ENCODE measurements at places on chromosomes 1 and 21.
A peak's percentile ranks its signal among the peaks of the same experiment; 100 is the strongest.

DNA sequence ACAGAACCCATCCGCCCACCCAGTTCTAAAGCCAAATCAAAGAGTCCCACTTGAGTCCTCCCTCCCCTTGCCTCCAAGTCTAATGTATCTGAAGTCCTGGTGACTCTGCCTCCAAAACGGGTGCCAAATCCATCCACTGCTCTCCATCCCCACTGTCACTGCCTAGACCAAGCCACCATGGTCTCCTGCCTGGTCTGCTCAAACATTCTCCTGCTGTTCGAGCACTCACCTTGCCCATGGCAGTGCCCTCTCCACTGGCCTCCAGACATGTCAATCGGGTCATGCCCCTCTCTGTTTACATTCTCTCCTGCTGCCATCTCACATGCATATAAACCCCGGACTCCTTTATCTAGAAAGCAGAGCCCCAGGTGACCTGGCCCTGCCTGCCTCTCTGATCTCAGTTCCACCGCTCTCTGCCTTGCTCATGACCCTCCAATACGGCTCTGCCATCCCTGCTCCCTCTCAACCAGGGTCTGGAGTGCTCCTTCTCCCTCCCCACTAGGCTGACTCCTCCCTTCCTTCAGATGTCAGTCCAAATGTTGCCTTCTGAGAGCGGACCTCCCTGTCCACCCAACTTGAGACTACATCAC is 32.1 kb upstream of the MX1 start:
- no peak for DNase-seq

DNA sequence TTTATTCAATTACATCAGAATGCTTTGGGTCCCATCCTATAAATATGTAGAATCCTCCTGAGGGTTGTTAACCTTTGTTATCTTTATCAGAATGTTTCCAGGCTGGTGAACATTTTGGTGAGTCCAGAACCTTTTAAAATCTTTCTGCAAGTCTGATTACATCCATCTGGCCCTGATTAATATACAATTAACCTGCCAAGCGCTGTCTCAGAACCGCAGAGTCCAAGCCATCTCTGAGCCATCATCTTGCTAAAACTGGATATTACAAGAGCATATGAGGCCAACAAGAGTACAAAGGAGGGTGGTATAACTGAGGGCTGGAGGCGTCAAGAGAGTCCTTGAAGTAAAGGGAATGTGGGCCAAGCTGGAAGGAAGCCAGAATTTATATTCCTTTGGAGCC is 88.6 kb upstream of the ZC3H11B start:
- DNase-seq, result no peak

GRCh38 chr1:103273106-103273505 is 164.8 kb upstream of the COL11A1 start:
- DNase-seq, result no peak

DNA sequence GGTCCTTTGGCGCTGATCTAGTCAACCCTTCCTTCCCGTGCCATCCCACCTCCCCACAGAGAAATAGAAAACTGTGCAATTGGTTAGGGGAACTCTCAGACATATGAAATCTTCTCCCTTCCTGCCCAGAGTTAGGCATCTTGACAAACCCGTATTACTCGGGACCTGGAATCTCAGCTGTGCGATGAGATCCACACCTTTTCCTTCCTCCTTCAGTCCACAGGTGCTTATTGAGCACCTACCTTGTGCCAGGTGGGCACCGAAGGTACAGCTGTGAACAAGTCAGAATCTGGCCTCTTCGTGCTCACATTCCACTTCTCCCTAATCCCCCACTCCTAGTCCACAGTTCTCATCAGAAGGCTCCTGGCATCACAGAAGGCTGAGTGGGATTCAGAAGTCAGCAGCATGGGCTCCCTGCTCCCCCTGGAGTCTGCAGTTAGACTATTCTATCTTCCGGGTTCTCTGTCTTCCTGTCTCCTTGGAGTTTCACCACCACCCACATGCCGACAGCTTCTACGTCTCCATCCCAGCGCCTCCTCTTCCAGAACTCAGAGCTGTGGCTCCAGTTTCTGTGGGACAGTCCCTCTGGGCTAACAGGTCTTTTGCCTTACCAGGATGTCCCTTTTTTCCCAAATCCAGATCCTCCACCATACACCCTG is 23.0 kb downstream of the KNCN start:
- DNase-seq, result no peak

GRCh38 chr1:152458384-152459185 is 44.5 kb upstream of the CRNN start:
- DNase-seq, result peak; percentile 49

DNA sequence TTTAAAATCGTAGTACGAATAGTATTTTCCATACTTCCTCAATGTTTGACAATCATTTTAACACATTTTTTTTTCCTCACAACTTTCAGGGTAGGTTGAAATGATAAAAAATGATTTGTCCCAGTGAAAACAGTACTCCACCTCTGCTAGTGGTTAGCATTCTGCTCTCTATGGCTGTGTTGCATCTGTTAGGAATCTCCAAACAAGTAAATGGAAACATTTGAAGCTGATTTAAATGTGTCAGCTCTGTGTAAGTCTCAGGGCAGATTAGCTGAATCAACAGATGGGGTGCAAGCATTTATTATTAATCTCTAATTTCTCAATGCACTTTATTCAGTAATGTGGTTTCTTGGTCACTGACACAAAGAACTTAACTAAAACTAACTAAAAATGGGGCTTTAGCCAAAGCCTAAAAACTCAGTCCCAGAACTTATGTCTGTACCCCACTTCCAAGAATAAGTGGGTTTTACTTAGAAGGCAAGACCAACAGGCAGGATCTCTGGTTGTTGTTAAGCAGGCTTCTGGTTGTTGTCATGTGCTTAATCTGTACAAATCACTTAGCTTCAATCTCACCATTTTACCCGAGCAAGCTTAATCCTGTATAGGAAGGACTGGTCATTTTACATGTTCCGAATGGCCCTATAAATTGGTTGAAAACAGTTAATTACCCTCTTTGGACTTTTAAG is 67.8 kb downstream of the PRRX1 start:
- DNase-seq, result no peak

- DNase-seq, result no peak
Measured at GRCh38 chr1:82515650-82516049, 714.9 kb downstream of the ADGRL2 start.

DNA sequence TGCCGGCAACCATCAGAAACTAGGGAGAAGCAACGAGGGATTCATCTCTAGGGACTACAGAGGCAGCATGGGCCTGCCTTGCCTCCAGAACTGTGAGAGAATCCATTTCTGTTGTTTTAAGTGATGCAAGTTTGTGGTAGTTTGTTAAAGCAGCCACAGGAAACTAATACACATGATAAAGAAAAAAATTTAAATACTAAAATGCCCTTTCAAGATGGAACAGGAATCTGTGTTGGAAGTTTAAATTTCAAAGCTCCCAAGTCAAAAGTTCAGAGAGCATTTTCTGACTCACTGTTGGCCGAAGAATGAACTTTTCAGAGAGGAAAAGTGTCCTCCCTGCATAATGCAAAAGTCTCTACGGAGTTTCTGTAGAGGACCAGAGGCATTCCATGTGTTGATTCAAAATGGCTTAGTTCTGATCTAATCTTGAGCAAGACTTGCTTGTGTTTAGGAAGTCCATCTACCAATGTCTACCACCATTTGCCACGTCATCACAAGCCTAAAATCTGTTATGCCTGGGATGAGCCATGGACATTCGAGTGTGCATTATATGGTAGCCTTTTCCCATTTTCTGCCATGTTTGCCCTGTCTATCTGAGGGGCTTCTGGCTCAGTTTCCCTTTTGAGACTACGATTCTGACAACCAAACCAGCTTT is 22.4 kb upstream of the ARHGAP29 start:
- no peak for DNase-seq

GRCh38 chr1:244863491-244864252 is 671 bp downstream of the HNRNPU start:
- no peak for DNase-seq

DNA sequence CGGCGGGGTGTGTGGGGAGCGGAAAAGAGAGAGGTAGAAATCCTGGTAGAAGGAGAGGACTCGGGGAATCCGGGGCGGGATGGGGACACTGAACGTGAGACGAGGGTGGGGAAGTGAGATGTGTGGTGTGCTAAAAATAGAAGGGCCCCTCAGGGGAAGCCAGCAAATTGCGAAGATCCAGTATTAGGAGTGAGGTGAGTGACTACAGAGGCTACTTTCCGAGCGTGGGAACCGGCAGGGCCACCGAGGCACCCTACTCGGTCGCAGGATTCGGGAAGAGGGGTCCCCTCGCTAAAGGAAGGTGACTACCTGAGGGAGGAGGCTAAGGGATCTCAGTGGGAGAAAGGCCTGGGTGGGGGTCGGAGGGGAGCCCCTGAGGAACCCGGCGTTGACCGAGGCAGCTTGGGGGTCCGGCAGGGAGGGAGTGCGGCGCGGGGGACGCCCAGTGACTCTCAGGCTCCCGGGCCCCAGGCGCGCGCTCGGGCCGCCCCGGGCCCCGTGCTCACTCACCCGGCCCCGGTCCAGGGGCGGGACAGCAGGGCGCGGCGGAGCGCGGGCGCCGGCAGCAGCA is 318 bp downstream of the ALDH4A1 start:
- no peak for DNase-seq

GRCh38 chr1:201614262-201615015 is 75.5 kb downstream of the NAV1 start:
- no peak for DNase-seq

DNA sequence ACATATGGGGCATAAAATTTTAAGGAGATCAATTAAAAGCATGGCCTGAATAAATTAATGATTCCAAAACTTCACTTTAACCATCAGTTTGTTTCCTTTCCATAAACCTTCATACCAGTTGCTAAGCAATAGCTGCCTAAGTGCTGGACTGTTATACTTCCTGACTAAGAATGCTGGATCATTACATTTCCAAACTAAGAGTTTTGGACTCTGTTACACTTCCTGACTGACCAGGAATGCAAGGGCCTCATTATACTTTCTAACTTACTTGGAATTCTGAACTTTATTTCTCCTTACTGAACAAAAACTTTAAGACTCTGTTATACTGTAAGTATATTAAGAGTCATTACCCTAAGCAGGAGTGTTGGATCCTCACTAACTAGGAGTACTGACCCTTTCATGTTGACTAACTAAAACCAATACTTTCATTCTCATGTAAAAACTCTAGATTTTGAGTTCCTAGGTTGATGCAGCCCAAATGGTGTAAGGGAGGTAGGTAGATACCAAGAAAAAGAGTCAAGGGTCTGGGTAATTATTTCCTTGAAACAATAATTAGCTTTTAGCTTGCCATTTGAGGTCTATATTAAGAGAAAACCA is 118.2 kb downstream of the FAF1 start:
- no peak for DNase-seq

GRCh38 chr1:67630438-67631045 is 54.5 kb upstream of the GADD45A start:
- no peak for DNase-seq
